ENCODE measurements at places on chromosomes 1 and 21.

DNA sequence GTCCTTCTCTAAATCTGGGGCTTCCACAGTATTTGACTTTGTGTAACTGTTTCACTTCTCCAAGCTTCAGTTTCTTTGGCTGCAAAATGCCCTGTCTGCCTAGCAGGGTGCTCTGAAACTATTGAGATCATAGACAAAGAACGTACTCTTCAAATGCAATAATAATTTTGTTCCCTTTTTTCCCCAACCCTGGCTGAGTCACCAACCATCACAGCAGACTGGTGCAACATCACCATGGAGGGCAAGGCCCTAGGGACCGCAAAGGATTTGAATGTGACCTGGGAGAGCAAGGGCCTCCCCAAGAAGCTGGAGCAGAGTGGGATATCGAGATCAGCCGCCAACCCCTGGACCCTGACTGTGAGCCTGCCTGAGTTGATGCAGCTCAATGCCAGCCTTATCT is 115.0 kb downstream of the FCRL5 start:
- DNase-seq: peak; percentile 1

GRCh38 chr1:169184812-169185211 is 78.3 kb downstream of the ATP1B1 start:
- no peak for DNase-seq

DNA sequence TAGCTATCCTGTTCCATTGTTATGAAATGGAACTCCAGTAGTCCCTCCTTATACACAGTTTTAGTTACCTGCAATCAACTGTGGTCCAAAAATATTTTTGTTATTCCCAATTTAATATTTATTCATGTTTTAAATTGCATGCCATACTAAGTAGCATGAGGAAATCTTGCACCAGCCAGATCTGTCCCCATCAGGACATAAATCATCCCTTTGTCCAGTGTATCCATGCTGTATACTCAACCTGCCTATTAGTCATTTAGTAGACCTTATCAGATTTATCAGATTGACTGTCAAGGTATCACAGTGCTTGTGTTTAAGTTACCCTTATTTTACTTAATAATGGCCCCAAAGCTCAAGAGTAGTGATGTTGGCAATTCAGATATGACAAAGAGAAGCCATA is 207.9 kb upstream of the DMRTA2 start:
- no peak for DNase-seq

GRCh38 chr1:38062361-38063288 is 16.0 kb upstream of the POU3F1 start:
- no peak for DNase-seq

GRCh38 chr1:29298246-29298645 is 61.9 kb downstream of the PTPRU start:
- DNase-seq: no peak

- DNase-seq: no peak
Observed at GRCh38 chr1:226821719-226822085, 48.7 kb upstream of the PSEN2 start.

GRCh38 chr1:24173638-24174575 is 13.2 kb downstream of the IFNLR1 start:
- DNase-seq: no peak

DNA sequence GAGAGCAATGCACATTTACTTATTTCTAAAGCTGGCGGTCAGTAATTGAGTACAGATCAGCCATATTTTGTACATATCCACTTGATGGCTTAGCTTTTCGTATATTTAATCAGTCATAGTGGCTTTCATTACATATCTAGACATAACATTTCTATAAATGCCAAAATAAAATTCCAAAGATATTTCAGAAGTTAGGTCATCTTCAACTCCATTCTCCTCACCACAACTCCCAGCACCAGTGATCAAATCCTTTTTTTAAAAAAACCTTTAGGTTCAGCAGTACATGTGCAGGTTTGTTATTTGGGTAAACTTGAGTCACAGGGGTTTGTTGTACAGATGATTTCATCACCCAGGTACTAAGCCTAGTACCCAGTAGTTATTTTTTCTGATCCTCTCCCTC is 53.9 kb upstream of the GNG4 start:
- no peak for DNase-seq

All from CD4-positive, alpha-beta T cell treated with Interleukin-10 for 1 hour (primary cell).